ENCODE measurements at places on chromosomes 12 and 14. TPM values are rescaled to one million over a fixed set of nuclear protein-coding genes. Genes with fewer than 3 reads are reported as not detected.

The CLEC12A gene
- not detected for total RNA-seq

DNA sequence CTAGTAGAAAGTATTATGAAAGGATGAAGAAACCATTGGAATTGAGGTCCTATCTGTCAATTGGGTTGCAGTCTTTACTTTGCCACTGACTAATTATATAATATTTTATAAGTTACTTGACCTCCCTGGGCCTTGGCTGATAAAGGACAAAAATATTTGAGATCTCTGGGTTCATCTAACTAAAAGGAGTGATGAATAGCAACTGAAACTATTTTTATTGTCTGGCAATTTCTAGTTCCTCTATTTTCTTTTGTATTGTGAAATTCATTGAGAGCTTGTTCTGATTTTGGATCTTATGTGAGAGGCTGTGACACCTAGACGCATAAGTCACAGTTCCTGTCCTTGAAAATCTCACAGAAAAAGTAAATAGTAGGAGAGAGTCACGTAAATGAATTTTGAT, 415.7 kb upstream of the ATP2B1 start:
- no peaks in the 10 kb centered on the region for H3K27me3 ChIP-seq
- DNase-seq: no peak
- peak overlapping the region; percentile 60 for H3K27ac ChIP-seq

DNA sequence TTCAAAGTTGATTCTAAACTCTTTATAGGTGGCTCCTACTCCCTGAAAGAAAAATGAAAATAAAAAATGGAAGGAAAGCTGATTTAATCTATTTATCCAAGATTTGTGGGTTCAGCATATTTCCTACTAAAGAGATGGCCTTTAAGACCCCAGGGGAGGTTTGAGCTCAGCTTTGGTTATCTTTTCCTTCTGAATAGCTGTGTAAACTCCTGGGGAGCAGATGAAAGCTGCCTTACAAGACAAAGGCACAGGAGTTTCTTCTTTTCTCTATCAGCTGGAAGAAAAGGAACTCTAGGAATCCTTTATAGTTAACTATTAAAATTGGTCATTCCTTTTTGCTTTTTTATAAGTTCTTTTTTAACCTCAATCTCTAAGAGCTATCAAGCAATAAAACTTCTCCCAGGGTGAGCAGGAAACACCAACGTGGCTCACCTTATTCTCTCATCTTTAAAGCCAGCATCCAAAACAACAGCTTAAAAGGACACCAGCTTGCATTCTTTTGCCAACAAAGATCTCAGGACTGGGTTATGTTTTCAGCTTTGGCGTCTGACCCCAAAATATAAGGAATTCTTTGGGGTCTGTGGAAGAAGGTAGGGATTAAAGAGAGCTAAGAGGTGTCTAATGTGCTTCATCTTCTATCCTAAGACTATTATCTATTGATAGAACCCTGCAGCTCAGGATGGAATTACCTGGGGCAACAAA, 371.7 kb upstream of the KITLG start:
- H3K36me3 ChIP-seq: no peaks in the 10 kb centered on the region
- H3K4me3 ChIP-seq: no peak overlapping the region
- peaks cover 80% of the 10 kb centered on the region for H3K4me1 ChIP-seq
- H3K27me3 ChIP-seq: no peaks in the 10 kb centered on the region
- peak overlapping the region; percentile 72 for H3K27ac ChIP-seq
- no peak for DNase-seq

- peaks cover 7% of the 10 kb centered on the region for H3K36me3 ChIP-seq
- H3K27ac ChIP-seq: no peak overlapping the region
- no peaks in the 10 kb centered on the region for H3K27me3 ChIP-seq
- peak; percentile 61 for DNase-seq
These were observed 21.0 kb downstream of the AKT1 start for GRCh38 chr14:104774453-104775072.

GRCh38 chr12:132432721-132433577, 57.0 kb upstream of the FBRSL1 start:
- peaks cover 26% of the 10 kb centered on the region for H3K4me1 ChIP-seq
- H3K4me3 ChIP-seq: no peak overlapping the region
- H3K27ac ChIP-seq: no peak overlapping the region
- no peaks in the 10 kb centered on the region for H3K27me3 ChIP-seq

- no peak overlapping the region for H3K4me3 ChIP-seq
- no peaks in the 10 kb centered on the region for H3K27me3 ChIP-seq
- DNase-seq: no peak
- no peak overlapping the region for H3K27ac ChIP-seq
- no peaks in the 10 kb centered on the region for H3K36me3 ChIP-seq
These were observed 122.1 kb upstream of the NOS1 start for GRCh38 chr12:117483501-117483900.

GRCh38 chr14:95458906-95459305, 57.5 kb downstream of the SYNE3 start:
- no peak overlapping the region for H3K27ac ChIP-seq
- H3K4me1 ChIP-seq: peaks cover 4% of the 10 kb centered on the region
- no peak overlapping the region for H3K4me3 ChIP-seq

DNA sequence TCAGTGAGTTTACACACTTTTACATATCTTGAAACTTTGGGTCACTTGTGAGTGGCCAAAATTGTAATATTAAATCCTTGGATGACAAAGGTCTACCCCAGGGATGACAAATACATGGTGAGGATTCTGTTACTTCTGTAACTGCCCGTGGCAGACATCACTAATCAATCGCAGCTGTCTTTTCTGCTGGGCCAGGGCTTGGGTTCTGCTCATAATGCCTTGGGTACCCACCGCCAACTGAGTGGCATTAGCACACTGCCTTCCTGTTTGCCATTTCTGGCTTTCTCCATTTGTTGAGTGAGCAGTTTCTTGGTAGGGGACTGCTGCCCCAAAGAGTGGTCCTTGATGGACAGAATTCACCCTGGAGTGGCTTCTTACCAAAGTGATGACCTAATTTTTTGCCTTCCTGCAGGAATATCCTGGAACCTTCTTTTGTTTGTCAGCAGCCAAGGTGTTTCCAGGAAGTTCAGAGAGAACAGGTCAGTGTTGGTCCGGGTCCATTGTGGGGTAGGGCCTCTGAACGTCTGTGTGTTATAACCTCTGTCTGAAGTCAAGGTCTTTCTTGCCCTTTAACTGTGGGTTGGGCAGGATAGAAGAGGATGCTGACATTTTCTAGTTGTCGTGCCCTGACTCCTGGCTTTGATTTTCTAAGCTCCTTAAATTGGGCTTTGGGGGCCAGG, 6.2 kb downstream of the TSPAN9 start:
- no peaks in the 10 kb centered on the region for H3K27me3 ChIP-seq
- no peak for DNase-seq
- no peak overlapping the region for H3K4me3 ChIP-seq
- H3K27ac ChIP-seq: peak overlapping the region; percentile 43

- no peak for DNase-seq
- H3K36me3 ChIP-seq: no peaks in the 10 kb centered on the region
- no peaks in the 10 kb centered on the region for H3K27me3 ChIP-seq
- H3K4me3 ChIP-seq: no peak overlapping the region
- H3K4me1 ChIP-seq: no peaks in the 10 kb centered on the region
These were observed 192.9 kb upstream of the GARIN6 start for GRCh38 chr12:99454539-99455172.

DNA sequence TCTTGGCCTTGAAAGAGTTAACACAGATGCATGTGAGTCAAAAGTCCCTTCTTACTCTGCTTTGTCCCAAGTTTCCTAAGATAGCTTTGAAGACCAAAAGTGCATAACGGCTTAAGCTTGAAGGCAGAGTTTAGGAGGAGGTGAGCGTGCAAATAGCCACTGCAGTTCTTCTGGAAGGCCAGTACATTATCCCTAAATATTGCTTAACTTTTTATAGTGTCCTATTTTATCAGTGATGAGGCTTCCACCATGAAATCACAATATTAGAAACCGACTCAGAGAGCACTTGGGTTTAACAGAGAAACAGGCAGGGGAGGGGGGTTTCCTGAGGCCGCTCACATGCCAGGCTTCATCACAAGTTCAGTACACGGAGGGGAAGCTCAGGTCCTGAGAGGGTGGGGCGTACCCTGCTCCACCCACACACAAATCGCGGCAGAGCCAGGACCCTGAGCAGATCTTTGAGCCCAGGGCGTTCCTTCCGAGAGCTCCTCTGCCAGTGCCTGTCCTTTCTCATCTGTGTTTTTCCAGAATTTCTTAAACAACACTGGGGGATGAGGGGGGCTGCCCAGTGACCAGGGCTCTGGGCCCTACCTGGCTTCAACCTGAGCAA, 26.8 kb upstream of the BDKRB2 start:
- no peaks in the 10 kb centered on the region for H3K36me3 ChIP-seq
- H3K27ac ChIP-seq: no peak overlapping the region
- no peaks in the 10 kb centered on the region for H3K27me3 ChIP-seq
- no peak for DNase-seq

DNA sequence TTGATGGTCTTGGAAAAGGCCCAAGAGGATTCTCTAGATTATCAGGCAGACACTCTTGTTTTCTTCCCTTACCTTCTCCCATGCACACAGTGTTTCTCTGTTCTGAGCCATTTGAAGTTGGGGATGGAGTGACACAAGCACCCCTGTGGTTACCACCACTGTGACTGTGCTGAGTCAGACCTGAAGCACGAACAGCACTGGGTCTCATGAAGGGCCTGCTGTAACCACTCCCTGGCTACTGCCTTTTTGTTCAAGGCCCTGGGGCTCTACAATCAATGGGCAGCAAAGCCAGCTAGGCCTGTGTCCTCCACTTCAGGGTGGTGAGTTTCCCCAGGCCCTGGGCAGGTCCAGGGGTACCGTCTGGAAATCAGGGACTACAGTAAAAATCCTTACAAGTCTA, 65.5 kb downstream of the TSPAN8 start:
- no peaks in the 10 kb centered on the region for H3K4me1 ChIP-seq
- H3K4me3 ChIP-seq: no peak overlapping the region
- H3K27me3 ChIP-seq: no peaks in the 10 kb centered on the region
- no peaks in the 10 kb centered on the region for H3K36me3 ChIP-seq

DNA sequence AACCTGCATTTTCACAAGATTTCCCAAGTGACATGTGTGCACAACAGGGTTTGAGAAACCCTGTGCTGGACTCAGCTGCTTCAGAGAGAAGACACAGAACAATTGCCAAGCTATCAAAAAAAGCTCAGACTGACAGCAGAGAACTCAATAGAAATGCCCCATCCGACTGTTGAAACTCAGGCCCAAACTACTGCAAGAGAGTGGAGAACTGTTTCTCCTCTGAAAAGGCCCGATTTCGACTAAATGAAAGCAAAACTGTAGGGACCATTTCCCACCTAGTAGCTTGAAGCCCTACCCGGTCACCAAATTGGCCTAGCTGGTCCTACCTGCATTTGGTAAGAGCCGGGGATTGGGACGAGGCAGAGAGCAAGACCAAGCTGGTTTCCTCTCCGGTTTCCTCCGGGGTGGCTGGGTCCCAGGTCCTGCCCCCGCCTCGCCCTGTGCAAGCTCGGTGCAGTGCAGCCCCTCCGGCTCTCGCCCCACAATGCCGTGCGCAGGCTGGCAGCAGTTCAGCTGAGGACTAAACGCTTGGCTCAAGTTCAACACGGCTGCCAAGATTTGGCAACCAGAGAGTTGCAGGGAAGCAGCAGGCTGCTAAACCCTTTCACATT, 1180.6 kb downstream of the VRK1 start:
- no peak for DNase-seq
- H3K4me1 ChIP-seq: no peaks in the 10 kb centered on the region
- H3K4me3 ChIP-seq: no peak overlapping the region
- no peaks in the 10 kb centered on the region for H3K27me3 ChIP-seq

DNA sequence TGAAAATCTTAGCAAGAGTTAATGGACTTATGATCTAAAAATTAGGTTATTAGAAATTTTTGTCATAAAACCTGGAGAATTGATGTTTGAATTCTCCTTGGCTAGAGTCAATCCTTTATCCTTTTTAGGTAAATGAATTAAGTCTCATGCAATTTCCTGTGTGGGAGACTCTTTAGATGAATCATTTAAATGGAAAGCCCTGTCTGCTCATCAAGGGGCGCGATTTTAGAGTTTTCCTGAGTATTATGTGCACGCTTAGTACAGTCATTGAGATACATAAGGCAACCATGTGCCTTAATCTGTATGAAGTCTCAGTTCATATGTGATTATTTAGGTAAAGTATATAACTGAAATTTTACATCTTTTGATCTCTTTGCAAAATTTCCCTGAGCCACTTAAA, 974.7 kb downstream of the NRXN3 start:
- no peaks in the 10 kb centered on the region for H3K27me3 ChIP-seq
- H3K27ac ChIP-seq: no peak overlapping the region
- no peaks in the 10 kb centered on the region for H3K4me1 ChIP-seq
- DNase-seq: no peak
- H3K4me3 ChIP-seq: no peak overlapping the region

Data from Caco-2 (cell line).